ENCODE measurements at places on chromosomes 3 and 15. TPM values are rescaled to one million over a fixed set of nuclear protein-coding genes. Genes with fewer than 3 reads are reported as not detected.
A peak's percentile ranks its signal among the peaks of the same experiment; 100 is the strongest.

GRCh38 chr15:35622641-35623340 is 76.8 kb upstream of the DPH6 start:
- DNase-seq: no peak

EXD1 gene
- not detected for polyA plus RNA-seq

LRTM1 gene
- polyA plus RNA-seq: 117 TPM

NR1D2 gene
- 25.9 TPM for polyA plus RNA-seq

DNA sequence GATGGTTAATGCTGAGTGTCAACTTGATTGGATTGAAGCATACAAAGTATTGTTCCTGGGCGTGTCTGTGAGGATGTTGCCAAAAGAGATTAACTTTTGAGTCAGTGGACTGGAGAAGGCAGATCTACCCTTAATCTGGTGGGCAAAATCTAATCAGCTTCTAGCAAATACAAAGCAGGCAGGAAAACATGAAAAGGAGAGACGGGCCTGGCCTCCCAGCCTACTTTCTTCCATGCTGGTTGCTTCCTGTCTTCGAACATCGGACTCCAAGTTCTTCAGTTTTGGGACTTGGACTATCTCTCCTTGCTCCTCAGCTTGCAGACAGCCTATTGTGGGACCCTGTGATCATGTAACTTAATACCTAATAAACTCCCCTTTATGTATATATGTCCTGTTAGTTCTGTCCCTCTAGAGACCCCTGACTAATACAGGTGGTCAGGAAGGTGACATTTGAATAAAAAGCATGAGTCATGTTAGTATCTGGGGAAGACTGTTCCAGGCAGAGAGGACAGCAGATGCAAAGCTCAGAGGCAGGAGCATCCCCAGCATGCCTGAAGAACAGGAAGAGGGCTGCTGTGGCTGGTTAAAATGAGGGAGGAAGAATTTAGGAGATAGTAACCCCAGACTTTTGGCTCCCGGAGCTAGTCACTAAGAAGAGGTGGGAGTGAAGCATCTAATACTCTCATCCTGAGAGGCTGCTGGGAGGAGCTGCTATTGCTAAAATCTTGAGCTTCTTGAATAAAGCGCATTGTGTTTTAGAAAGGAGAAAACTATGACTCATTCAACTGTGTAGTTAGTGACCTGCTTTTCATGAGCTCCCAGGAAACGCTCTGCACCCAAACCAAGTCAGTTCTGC is 207.4 kb upstream of the HES1 start:
- DNase-seq: no peak

RBP2 gene
- polyA plus RNA-seq: 0.53 TPM

CHL1 gene
- polyA plus RNA-seq: 2.7 TPM

GRCh38 chr15:65839985-65840384 is 29.3 kb upstream of the RAB11A start:
- DNase-seq: no peak

DNA sequence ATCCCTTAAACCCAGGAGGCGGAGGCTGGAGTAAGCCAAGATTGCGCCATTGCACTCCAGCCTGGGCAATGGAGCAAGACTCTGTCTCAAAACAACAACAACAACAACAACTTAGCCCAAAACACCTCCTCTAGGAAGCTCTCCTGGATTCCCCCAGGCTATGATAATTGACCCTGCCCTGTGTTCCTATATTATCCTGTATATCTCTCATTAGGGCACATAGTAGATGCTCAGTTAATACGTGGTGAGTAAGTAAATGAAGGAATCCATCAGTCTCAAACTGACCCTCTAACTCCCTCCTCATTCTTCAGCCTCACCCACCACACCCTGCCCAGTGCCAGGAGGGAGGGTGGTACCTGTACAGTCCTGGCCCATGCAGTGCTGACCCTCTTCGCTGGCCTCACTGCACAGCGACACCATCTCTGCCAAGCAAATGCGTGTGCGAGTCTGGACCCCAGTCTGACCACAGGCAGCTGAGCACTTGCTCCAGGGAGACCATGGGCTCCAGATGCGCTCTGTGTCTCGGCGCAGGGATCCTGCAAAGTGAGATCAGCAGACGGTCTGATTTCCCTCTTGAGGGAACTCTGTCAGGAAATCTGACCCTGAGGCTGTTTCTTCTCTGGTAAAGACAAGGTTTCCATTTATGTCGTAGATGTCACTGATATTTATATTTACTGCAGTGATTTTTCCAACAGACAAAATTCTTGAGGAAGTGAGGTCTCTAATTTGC is 6.2 kb downstream of the CILP start:
- no peak for DNase-seq

GRCh38 chr3:165185707-165186327 is 10.4 kb downstream of the SLITRK3 start:
- peak; percentile 77 for DNase-seq

- no peak for DNase-seq
Observed at GRCh38 chr3:124553178-124553577, 177.1 kb upstream of the UMPS start.

HTR3E gene
- polyA plus RNA-seq: not detected

SENP8 gene
- 4.9 TPM for polyA plus RNA-seq

P2RY1 gene
- 5.1 TPM for polyA plus RNA-seq

DNA sequence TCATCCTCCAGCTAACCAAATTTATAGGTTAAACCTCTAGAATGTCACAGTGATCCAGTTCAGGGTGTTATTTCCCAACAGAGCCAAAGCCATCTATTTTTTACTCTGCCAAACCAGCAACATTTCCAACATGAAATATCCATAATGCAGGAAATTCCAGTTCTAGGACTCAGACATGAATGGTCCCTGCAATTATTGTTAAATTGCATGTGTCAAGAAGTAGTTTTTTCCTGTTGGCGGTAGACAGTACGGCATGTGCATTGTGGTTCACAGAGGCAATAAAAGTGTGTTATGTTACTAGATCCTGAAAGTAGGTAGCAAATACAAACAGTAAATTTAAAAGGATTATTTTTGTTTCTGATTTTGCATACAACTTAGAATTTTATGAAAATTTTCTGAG is 215.7 kb upstream of the THBS1 start:
- DNase-seq: no peak

RTP4 gene
- 0.23 TPM for polyA plus RNA-seq

DNA sequence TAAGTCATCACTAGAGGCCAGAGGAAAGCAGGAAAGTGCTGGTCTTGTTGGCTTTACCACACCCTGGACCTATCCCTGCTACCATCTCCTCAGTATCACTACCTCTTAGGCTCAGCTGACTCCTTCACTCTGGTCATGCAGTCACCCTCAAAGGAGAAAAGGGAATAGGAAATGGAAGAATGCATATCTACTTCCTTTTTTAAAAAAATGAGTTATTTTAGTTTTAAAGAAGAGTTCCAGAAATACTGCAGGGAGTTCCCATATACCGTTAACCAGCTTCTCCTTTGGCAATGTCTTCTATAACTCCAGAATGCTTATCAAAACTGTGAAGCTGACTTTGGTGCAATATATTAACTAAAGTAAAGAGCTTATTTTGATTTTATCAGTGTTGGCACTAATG is 688.6 kb downstream of the DIPK2A start:
- peak; percentile 10 for DNase-seq

GRCh38 chr15:36951731-36952247 is 148.6 kb downstream of the MEIS2 start:
- DNase-seq: no peak

FHIT gene
- 8.0 TPM for polyA plus RNA-seq

ANKUB1 gene
- not detected for polyA plus RNA-seq

DNA sequence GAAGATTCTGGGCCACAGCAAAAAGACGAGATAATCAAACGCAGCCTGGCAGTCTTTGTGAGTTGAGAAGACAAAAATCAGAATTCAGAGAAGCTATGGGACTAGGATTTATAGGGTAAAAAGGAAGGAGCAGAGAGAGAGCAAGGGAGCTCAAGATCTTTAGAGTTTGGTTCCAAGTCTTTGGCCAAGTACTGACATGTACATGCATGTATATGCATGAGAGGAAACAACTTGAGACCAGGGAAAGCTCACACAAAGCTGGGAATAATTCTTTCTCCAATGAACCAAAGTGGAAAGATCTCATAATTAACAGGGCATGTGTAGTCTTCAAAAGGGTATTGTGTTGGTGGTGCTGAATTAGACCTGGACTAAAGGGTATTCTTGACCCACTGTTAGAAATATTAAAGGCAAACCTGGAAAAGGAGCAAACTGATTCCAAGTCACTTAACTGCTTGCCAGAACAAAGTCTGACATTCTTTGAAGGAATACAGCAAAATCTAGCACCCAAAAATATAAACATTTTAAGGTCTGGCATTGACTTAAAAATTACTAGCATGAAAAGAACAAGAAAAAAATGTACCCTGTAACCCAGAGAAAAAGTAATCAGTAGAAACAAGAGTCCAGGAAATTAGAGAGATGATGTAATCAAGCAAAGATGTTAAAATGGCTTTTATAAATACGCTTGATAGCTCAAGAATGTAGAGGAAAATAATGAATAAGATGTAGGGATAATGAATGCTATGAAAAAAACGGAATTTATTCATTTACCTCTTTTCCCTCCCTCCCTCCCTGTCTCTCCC is 226.0 kb upstream of the CGNL1 start:
- DNase-seq: no peak

DNA sequence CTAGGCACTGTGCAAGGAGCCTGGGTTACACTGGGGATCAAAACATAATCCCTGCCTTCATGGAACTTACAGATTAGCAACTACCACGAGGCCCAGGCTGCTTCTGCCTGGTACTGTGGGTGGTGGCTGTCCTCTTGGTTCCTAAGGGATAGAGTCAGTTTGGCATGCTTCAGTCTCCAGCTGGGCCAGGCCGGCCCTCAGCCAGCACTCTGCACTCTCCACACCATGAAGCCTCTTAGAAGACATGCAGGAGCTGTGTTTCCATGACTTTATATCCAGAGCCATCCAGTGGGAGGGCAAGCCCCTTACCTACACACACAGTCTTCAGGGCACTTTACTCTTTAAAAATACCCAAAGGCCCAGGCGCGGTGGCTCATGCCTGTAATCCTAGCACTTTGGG is 54.4 kb downstream of the ATP1B3 start:
- no peak for DNase-seq

SV2B gene
- polyA plus RNA-seq: 3.0 TPM

DNA sequence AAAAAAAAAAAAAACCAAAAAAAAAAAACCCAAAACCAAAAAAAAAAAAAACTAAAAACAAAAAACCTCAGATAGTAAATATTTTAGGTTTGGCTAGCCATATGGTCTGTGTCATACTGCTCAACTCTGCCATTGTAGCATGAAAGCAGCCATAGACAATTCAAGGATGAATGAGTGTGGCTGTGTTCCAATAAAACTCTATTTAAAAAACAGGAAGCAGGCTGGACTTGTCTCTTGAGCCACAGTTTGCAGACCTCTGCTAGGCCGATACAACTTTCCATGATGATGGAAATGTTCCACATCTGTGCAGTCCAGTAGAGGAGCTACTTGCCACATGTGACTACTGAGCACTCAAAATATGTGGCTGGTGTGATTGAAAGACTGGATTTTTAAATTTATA is 11.1 kb downstream of the EFCAB12 start:
- no peak for DNase-seq

ARNT2 gene
- 6.8 TPM for polyA plus RNA-seq

GRCh38 chr3:62197350-62198012 is 175.9 kb downstream of the FEZF2 start:
- no peak for DNase-seq

DNA sequence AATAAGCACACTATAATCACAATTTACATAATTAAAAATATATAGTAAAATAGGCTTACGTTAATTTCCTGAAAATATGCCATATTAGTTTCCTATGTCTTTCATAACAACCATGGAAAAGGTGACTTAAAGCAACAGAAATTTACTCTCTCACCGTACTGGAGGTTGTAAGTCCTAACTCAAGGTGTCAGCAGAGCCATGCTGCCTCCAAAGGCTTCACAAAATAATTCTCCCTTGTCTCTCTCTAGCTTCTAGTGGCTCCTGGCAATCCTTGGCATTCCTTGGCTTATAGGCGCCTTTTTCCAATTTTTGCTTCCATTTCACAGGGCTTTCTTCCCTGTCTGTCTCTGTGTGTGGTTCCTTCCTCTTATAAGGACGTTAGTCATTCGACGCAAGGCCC is 7.6 kb downstream of the SI start:
- no peak for DNase-seq

GTPBP8 gene
- polyA plus RNA-seq: 19.9 TPM

DNA sequence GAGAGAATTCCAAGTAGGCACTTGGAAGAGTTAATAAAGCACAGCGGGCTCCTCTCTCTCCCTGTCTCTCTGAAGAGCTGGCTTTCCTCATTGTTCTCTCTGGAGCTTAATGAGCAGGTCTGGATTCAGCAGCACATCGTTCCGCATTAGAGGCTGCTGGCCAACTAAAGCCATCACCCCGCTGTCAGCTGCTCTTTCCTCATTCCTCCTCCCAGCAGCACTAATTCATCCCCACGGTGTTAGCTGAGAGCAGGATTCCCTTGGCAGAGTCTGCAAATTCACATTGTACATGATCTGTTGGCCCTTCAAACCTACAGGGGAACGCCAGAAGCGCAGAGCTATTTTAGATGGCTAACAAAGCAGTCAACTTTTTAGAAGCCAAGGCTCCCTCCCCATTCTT is 44.2 kb downstream of the SGO1 start:
- DNase-seq: peak; percentile 89

GPR149 gene
- polyA plus RNA-seq: 0.18 TPM

Data from muscle of back (tissue), 13 donors.